ENCODE measurements at places on chromosomes 3 and 15.

- no peak for DNase-seq
These were observed 121.7 kb downstream of the CHDH start for GRCh38 chr3:53724566-53724965.

DNA sequence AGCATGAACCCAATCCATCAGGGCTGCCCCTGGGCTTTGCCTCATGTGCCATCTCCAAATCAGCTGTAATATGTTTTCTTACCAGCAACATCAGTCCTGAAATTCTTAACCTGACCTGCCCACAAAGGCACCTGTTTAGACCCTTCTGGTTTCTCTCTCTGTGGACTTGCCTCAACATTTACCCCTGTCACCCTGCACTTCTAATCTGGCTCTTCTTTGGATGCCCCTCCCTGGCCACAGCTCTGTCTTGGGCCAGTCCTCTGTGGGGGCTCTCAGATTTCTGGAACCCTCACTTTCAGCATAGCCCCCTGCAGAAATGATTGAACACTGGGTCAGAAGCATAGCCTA, 168.7 kb upstream of the STAC start:
- no peak for DNase-seq

DNA sequence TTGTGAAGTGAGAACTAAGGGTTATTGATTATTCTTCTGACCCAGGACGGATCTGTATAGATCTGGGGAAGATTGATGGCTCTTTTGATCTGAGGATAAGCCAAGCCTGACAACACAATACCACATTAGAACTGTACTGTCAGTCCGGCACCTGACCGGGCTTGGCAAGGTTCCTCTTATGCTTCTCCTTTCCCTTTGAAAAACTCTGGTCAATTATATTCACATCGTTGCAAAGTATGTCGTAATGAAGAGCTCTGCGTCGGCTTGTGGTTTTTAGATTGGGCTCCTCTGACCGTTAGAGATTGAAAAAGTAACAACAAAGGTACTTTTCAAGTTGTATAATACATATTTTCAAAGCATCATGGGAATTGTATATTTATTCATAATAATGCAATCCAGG, 389.8 kb downstream of the NR2F2 start:
- peak; percentile 71 for DNase-seq

DNA sequence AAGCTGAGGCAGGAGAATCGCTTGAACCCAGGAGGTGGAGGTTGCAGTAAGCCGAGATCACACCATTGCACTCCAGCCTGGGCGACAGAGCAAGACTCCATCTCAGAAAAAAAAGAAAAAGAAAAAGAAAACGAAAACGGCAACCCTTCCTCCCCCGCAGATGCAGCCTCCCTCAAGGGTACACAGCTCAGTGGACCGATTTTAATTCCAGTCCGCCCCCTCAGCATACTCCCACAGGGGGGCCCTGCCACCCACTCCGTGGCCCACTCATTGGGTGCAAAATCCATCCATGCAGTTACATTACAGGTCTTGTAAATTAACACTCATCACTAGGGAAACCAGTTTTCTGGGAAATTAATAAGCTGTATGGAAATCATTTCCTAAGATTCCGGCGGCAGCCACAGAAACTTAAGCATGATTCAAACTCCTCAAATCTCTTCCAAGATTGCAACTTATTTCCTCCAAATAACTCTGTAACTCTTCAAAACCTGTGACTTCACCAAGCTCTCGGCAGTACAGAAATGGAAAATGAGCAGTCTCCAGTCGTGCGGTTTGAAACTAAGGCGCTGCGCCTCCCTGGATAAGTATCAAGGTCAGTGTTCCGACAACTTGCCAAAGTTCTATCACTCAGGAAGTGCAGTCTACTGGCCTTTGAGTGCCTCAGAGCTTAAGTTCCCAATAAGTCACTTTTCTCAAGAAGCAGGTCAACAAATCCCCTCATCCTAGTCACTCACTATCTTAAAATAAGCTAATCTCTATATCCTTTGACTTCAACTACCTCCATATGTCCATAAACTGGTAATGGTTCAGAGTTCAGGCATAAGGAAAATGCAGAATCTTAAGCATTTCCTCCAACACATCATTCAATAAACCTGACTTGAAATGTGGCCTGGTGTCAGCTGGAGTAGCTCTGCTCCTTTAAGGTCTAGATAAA, 24.7 kb upstream of the KLHL6 start:
- no peak for DNase-seq

DNA sequence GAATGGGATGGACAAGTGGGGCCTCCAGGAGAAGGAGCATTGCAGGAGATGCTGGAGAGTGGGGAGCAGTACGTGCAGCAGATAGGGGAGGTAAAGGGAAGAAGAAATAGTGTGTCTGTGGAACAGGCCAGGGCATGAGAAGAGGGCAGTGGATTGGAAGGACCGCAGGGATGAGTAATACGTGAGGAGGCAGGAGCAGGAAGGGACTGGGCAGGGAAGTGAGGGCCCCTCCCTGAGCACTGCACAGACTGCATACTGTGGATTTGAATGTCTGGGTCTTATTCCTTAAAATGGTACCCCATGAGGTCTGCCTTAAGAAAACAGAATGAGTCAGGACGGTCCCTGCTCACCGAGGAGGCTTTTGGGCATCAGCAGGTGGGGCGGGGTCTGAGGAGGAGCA, 210.0 kb upstream of the NDN start:
- DNase-seq, result no peak

GRCh38 chr3:98728672-98729071, 34.5 kb upstream of the ST3GAL6 start:
- no peak for DNase-seq

DNA sequence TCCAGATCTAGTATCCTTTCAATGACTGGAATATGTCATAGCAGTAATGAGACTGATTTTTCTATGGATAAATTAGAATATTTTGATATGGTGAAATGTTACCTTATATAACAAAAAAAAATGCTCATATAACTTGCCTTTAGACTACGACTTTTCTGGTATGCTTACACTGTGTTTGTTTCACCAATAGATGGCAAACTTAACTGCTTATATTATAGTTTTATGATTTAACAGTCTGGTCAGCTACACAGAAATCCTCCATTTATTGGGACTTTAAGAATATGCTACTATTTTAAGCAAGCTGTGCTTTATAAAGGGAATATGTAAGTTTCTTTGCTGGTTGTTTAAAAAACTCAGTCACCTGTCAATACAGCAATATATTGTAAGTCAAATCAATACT, 205.6 kb downstream of the VGLL3 start:
- DNase-seq, result no peak

DNA sequence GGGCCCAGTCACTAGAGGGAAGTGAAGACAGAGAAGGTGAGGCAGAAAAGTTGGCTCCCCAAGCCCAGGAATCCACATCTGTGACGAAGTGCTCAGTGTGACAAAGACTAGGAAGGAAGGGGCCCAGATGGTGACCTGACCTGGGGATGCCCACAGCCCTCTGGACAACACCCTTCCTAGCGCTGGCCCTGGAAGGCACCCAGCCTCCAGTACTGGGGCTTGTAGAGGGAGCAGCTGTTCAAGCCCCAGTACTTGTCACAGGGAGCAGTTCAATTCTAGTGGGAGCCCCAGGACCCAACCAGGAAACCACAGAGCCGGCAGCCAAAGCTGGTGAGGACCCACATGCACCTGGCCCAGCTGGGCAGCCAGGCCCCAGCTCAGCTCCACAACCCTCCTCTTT, 190.8 kb downstream of the XXYLT1 start:
- DNase-seq, result no peak

GRCh38 chr3:64783200-64783599, 95.4 kb upstream of the ADAMTS9 start:
- DNase-seq, result no peak

- DNase-seq, result no peak
These were observed 28.2 kb upstream of the SOX2 start for GRCh38 chr3:181683563-181683962.

DNA sequence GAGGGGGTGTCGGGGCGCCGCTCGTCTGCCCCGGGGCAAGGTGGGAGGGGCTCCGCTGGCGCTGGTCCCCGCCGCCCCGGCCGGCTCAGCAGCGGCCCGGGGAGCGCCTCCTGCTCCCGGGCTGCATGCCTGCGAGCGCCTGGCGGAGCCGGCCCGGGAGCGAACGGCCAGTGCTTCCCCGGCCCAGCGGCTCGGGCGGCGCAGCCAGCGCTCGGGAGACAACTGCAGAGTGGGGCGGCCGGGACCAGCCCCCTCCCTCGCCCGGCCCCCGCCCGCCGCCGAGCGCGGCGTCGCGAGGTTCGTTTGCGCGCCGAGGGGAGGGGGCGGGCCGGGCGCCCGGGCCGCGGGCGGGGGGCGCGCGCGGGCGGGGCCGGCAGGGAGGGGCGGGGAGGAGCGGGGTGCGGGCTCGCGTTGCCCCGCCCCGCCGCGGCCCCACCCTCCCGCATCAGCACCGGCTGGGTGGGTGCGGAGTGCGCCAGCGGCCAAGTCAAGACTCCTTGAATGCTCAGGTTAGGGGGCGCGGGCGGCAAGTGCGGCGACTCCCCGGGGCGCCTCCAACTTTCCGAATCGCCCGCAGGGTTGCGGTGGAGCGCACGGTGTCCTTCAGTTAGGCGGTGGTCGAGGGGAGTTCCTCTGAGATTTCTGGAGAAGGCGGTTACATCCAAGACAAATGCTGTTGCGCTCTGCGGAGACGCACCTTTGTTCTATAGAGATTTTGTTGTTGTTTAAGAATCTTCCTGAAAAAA, at the start of gene RGMA:
Gene RGMA, minus strand, starts transcription at position 231 of the 746 bp plus-strand sequence. CDS start 279 bp downstream, outside the sequence.
- no peak for DNase-seq

DNA sequence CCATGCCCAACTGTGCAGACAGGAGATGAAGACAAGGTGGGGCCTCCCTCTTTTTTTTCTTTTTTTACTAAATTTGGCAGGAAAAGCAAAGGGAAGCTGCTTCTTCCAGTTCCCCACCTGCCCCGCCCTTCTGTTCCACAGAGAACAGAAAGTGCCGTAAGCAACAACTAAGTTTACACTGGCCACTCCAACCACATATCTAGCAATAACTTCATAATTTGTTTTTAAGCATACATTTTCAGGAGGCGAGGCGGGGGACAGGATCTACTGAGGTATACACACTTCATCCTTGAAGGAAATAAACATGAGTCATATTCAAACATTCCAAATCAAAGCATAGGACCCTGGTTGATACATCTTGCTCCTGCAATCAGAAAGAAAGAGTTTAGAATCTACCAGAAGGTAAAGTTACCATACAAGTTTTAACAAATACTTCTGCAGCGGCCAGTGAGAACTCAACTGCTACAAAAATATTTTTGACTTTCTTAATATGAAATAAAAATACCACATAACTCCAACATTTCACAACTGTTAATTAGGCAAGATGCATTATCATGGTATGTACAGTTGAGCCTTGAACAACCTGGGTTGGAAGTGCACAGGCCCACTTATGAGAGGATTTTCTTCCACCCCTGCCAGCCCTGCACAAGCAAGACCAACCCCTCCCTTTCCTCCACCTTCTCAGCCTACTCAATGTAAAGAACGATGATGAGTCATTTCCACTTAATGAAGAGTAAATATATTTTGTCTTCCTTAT, 50.7 kb downstream of the FOXP1 start:
- DNase-seq, result peak; percentile 21

- DNase-seq, result peak; percentile 43
These were observed 51.6 kb downstream of the TP53BP1 start for GRCh38 chr15:43441316-43441715.

GRCh38 chr15:97196048-97197014, 764.2 kb upstream of the ARRDC4 start:
- DNase-seq, result no peak

- DNase-seq, result no peak
These were observed 174.4 kb downstream of the ARRDC4 start for GRCh38 chr15:98134905-98135304.

DNA sequence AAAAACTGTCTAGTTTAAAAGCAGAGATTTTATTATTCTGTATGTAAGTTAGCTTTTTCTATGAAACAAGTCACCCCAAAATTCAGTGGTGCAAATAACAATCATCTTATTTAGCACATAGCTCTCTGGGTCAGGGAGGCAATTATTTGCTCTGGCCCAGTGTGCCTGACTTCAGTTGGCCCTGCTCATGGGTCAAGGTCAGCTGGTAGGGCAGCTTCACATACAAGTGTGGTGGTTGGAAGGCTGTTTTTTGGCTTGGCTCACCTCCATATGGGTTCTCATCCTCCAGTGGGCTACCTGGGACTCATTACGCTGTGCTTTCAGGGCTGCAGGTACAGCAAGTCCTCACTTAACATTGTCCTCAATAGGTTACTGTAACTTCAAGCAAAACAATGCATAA, 228.6 kb downstream of the NR2F2 start:
- no peak for DNase-seq

GRCh38 chr3:165895919-165896318, 58.7 kb upstream of the BCHE start:
- DNase-seq, result peak; percentile 59

GRCh38 chr3:178238179-178238578, 298.1 kb upstream of the KCNMB2 start:
- no peak for DNase-seq

GRCh38 chr3:159844801-159845261, 143.8 kb upstream of the IL12A start:
- peak; percentile 21 for DNase-seq

GRCh38 chr3:7205962-7206361, 345.0 kb downstream of the GRM7 start:
- peak; percentile 5 for DNase-seq

- DNase-seq, result no peak
These were observed 5.5 kb downstream of the IL12A start for GRCh38 chr3:159994182-159994581.

DNA sequence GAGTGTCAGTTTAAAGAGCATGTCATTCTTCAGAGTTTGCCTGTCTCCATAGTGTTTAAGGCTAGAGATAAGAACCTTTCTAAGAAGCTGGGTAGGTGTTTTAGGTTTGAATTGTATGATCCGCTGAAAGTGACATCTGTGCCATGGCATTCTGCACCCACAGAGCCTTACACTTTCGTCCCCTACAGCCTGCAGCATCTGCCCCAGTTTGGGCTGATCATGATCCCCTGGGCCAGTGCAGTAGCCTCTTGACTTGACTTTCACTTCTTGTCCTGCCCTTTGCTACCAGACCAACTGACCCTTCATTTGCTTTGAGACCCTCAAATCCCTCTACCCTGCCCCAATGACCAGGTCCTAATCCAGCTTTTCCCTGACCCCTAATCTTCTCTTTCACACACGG, 81.6 kb downstream of the SOX14 start:
- no peak for DNase-seq

GRCh38 chr3:102178817-102179216, 256.0 kb upstream of the ZPLD1 start:
- DNase-seq, result no peak

- peak; percentile 92 for DNase-seq
These were observed 9.9 kb upstream of the CD200R1L start for GRCh38 chr3:112856537-112856936.
